ENCODE measurements at places on chromosomes 7 and 10.

GRCh38 chr10:125812128-125812750 is 10.8 kb downstream of the UROS start:
- DNase-seq, result no peak

DNA sequence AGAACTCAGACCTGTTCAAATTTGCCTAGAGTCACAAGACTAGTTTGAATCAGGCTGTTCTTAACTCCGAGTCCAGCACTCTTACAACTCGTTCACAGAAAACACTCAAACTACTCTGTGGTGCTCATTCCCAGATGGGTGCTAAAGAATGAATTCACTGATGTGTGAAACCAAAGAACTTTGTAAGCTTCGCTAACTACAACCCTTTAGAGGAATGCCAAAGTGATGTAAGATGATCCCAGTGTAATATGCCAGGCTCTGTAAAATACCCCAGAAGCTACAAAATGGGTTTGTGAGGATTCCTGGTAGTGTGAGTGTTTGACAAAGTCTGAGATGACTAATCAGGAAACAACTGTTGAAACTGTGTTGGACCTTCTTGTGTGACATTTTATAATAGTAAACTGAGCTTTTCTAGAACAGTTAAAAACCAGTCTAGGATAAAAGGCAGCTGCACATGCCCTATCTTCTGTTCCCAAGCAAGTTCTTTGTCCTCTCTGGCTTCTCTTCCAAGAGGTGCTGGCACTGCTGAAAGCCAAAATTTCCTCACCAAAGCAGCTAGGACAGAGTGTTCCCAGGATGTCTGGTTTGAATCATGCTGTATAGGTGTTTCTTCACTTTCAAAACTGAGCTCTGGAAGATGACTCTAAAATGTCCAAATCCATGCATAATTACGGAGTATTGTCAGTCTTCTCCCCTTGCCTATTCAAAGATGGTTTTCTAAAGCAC is 527.6 kb downstream of the SORCS1 start:
- DNase-seq, result no peak

DNA sequence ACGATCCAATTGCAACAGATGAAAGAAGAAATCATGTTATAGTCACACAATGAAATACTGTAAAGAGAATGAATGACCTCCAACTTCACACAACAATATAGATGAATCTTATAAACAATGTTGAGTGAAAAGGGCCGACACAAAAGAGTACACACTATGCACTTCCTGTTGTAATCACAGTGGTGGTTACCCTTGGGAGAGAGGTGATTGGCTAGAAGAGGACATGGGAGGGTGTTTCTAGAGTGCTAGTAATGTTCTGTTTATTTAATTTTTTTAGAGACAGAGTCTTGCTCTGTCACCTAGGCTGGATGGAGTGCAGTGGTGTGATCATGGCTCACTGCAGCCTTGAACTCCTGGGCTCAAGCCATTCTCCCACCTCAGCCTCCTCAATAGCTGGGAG is 82.5 kb downstream of the NDUFB2 start:
- DNase-seq, result no peak

DNA sequence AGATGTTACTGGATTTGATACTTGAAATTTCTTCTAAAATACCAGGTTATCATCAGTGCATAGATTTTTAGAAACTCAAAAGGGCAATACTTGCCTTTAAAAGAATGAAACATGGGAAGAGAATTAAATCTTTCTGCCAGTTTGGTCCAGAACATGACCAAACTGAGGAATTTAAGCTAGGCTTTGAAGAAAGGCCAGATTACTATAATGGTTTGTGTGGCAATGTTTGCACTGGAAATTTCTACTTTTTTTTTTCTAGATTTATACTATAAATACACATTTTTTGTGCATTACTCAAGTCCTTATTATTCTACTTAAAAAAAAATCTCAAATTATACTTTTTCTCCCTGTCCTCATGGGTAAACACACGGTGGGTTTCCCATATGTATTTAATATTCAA is 9.2 kb downstream of the MKX start:
- no peak for DNase-seq

DNA sequence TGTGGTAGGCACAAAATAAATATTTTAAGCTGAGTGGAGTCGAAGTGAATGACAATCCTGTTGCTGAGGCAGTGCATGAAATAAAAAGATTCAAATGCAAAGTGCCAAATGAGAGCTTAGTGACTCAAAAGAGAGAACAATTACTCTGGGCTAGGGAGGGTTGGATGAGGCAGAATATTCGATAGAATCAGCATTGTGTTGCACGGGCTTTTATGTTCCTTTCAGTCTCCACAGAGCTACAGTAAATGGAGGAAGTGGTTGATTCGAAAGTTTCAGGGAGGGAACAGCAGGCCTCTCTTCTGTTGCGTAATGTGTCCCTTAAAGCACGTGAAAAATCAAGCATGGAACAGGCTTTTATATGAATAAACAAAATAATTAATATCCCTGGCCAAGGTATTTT is 599.3 kb upstream of the CELF2 start:
- no peak for DNase-seq

GRCh38 chr7:103879928-103880600 is 109.4 kb downstream of the RELN start:
- no peak for DNase-seq

GRCh38 chr10:34758447-34758996 is 56.6 kb downstream of the PARD3 start:
- no peak for DNase-seq

GRCh38 chr10:103983367-103983911 is 16.5 kb downstream of the SLK start:
- DNase-seq, result no peak

- no peak for DNase-seq
Measured at GRCh38 chr10:110437761-110438341, 59.9 kb upstream of the DUSP5 start.

DNA sequence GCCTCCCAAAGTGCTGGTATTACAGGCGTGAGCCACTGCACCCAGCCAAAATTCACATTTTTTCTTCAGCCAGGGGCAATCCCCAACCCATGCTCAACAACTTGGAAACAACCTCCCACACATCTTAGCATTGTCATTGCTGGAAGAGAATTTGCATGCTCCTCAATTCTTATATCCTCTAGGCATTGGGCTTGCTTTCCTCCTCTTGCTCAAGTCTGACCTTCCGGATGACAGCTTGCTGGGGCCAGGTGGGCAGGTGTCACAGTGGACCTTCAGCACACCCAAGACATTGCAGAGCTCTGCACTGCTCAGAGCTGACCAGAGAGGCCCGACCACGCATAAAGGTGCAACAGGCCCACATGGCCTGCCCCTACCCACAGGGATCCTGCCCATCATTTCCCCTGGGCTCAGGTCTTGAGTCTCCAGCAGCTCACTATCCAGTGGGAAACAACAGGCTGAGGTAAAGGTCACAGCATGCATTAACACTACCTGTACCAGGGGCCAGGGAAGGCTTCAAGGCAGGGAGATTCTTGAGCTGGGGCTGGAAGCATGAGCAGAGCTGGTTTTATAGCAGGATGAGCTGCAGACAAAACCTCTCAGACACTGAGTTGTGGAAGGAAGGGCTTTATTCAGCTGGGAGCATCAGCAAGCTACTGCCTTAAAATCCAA is 6.8 kb upstream of the GPR15LG start:
- DNase-seq, result no peak

GRCh38 chr7:34184466-34184865 is 279.1 kb downstream of the BMPER start:
- no peak for DNase-seq

GRCh38 chr7:104956753-104957450 is 57.1 kb upstream of the KMT2E start:
- DNase-seq, result no peak

DNA sequence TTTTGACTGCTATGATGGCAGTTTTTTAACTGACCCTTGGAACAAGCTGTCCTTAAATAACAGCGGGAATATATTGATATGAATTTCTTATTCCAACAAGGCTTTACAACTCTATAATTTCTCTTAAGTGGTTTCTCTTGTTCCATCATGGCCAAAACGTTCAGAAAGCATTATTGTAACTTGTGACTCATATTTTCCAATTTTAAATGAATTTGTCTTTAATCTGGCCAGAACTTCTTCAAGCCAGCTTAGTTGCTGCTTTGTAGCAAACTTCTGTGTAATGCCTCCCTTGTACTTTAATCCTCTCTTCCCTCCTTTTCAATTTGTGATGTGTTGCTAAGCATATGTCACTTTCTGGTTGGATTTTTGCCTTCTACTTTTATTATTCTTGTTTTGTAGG is 271.9 kb downstream of the KIF20B start:
- DNase-seq, result no peak

DNA sequence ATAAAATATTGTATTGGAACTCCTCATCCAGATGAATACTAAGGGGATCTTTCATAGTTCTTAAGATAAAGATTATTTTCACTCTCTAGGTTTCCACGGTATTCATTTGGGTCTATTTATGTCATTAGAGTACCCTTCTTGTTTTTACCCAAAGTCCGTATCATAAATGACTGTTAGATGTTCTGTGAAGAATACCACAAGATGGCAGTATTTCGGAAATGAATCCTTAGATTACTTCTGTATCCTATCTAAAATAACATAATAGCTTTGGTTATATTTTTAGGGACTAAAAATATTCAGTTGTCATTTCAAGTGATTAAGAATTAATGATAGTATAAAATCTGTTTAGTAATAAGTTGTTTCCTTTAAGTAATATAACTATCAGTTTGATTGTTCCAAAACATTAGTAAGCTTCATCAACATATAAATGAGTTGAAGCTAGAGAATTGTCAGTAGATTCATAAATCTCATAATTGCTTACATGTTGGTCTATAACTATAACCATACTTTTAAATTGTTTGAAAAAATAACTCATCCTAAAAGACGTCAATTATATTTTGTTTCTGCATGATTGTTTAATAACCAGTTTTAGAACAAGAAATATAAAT is 337.5 kb upstream of the KCND2 start:
- DNase-seq, result no peak

DNA sequence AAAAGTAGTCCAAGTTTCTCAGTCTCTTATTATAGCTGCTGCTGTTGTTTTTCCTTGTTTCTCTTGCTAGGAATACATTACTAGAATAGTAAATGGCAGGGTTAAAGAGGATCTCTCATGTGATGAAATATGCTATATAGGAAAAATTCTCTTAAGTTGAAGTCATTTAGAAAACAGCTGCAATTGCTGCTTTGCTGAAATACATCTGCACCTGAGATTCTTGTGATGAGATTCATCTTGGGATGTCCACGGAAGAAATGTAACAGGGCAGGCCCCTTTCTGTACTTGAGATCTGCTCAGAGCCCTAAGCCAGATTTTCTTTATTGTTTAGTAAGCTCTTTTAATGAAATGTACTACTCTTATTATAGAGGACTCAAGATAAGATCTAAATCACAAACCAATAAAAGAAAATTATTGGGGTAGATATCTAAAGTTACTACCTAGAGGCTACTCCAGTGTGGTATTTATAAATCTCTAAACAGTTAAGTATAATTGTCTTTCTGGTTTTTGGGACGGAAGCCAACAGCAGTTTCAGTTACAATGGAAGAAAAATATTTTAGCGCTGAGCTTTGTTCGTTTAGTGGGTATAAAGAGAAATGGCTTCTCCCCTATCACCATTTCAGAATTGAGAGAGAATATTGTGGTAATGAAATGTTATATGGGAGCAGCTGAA is 701.5 kb downstream of the KCNMA1 start:
- DNase-seq, result no peak

DNA sequence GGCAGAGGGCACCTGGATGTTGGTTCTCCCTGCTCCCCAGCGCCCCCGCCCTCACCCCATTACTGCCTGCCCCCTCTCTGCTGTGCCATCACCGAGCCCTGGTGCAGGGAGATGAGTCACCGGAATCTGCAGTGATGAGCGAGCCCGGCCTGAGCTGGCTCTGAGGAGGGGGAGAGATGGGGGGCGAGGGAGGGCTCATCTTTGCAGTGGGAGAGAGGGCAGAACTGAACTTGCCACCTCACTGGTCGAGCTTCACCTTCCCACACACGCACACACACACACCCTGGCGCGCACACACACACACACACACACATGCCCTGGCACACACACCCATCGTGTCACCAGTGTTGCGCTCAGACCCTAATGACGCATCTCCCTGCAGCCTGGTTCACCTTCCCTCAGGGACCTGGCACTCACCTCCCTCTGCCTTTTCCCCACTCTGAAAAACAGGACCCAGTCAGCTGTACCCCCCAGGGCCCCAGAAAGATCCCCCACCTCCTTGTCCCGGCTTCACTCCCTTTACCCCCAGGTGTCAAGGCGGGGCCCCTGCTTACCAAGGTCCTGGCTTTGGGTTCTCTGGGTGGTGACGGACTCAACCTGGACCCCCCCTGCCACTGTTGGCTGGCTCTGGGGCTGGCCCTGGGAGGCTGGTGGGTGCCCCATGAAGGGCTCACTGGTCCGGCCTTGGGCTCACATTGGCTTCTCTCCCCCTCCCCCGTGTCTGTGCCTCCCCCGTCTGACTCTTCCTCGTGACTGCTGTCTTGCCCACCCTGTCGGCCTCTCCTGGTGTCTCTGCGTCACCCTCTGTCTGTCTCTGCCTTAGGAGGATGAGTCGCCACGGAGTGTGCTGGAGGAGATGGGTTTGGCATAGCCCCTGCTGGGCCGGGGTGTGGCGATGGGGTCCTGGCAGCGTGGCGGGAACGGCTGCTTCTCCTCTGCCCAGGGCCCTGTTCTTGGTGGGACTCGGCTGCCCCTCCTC is 5.4 kb downstream of the VGF start:
- peak; percentile 43 for DNase-seq

DNA sequence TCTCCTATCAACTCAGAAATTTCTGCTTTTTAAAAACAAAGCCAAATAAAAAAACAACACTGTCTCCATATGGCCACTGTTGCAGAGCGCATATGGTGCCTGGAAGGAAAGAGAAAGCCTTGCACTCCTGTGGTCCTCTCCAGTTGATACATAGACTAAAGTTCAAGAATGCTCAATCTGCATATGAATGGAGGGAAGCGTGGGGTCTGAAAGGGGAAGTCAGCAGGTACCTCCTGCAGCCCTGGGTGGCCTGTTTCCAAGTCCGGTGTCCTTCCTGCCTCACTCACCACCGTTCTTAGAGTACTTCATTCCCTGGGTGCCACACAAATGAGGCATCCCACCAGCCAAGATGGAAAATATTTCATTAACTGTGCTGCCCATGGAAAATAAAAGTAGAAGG is 138.3 kb upstream of the PALS2 start:
- DNase-seq, result no peak
